ENCODE measurements at places on chromosomes 4 and X.
A peak's percentile ranks its signal among the peaks of the same experiment; 100 is the strongest.

GRCh38 chr4:189136462-189136861 lies 804.2 kb upstream of the FRG1 start:
- DNase-seq: no peak

GRCh38 chr4:101669832-101670188 lies 120.7 kb upstream of the BANK1 start:
- no peak for DNase-seq

- DNase-seq: no peak
Observed at GRCh38 chr4:4387531-4388310, 819 bp downstream of the NSG1 start.

DNA sequence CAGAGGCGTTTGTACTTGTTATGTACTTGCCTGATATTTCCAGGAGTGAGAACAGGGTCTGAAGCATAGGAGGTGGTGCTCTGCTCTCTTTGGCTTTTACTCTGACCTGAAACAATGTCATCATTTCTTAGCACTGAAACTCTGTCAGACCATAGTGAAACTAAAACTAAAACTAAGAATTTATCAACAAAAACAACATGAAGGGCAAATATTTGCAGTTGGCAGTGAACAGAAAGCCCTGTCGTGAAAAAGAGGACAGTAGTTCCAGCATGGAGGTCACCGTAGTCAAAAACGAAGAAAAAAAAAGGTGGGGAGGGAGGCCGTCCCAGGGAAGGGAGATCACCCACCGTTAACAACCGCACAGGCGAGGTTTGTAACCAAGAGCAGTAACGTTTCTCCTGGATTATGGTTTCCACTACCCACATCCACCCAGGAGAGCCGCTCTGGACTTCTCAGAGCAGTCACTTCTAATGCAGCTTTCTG lies 97.5 kb downstream of the ANK2 start:
- DNase-seq: no peak

- DNase-seq: no peak
Observed at GRCh38 chr4:185211035-185211434, 1.6 kb downstream of the SNX25 start.

DNA sequence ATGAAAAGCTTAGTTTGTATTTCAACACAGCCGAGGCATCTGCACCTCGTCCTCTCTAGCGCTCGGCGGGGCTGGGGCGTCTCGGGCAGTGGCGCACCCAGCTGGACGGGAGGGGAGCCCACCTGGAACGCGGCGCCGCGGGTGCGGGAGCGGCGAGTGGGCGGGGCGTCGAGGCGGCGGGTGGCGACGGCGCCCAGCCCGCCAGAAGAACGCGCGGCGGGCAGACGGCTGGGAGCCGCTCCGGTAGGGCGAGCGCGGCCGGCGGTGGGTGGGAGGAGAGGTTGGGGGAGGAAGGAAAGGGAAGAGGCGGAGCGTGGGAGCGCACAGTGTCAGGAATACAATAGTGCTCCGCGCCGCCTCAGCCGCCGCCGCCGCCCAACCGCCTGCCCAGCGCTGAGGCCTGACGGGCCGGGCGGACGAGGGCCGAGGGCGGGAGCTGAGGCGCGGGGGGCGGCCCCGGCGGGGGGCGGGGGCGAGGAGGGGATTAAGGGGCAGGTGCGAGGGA lies at the start of gene JADE3:
TSS of gene JADE3 (plus strand) at position 324 of the 505 bp plus-strand sequence. CDS start 72,474 bp downstream, outside the sequence.
- DNase-seq: peak; percentile 32

GRCh38 chr4:89586864-89587263 lies 250.1 kb downstream of the SNCA start:
- no peak for DNase-seq

GRCh38 chrX:6026980-6027379 lies 201.7 kb downstream of the NLGN4X start:
- no peak for DNase-seq

- peak; percentile 36 for DNase-seq
Observed at GRCh38 chr4:151173871-151174270, 74.4 kb downstream of the RPS3A start.
